Smooth muscle cell of the umbilical artery (primary cell): ENCODE measurements at places on chromosomes 6 and 20. TPM values are rescaled to one million over a fixed set of nuclear protein-coding genes. Genes with fewer than 3 reads are reported as not detected.

ZBTB2 gene
- 5.0 and 7.1 TPM in 2 replicates for total RNA-seq

ANKRD66 gene
- total RNA-seq = not detected in 2 replicates

MRAP2 gene
- total RNA-seq = 0.23 and 0.59 TPM in 2 replicates

UCKL1 gene
- total RNA-seq = 15.7 and 22.6 TPM in 2 replicates

METTL24 gene
- not detected in 2 replicates for total RNA-seq

BPIFA1 gene
- total RNA-seq = not detected in 2 replicates

GABRR2 gene
- total RNA-seq = under 0.01 and 0.18 TPM in 2 replicates

LAMA2 gene
- total RNA-seq = 14.1 and 81.4 TPM in 2 replicates

GJA10 gene
- total RNA-seq = not detected in 2 replicates

CDSN gene
- total RNA-seq = not detected in 2 replicates

TRMT6 gene
- total RNA-seq = 5.3 and 15.2 TPM in 2 replicates

HSPA12B gene
- total RNA-seq = under 0.01 TPM in 1 of 2 replicates, not detected in the other

PTCRA gene
- not detected in 2 replicates for total RNA-seq

C6orf15 gene
- total RNA-seq = not detected in 2 replicates

FLOT1 gene
- total RNA-seq = 72.2 and 90.1 TPM in 2 replicates

ACOT13 gene
- 8.6 TPM in 2 replicates for total RNA-seq

BACH2 gene
- total RNA-seq = 0.74 and 1.5 TPM in 2 replicates

CST1 gene
- not detected in 2 replicates for total RNA-seq

FAM162B gene
- total RNA-seq = not detected in 2 replicates

TMEM200A gene
- 152 and 402 TPM in 2 replicates for total RNA-seq

CNBD2 gene
- 0.55 and 1.2 TPM in 2 replicates for total RNA-seq

BPIFB2 gene
- not detected in 2 replicates for total RNA-seq

CGA gene
- total RNA-seq = not detected in 2 replicates

CLVS2 gene
- under 0.01 TPM in 1 of 2 replicates, not detected in the other for total RNA-seq

PDYN gene
- not detected in 2 replicates for total RNA-seq

BHLHE23 gene
- not detected in 2 replicates for total RNA-seq

B3GALT4 gene
- total RNA-seq = 2.3 and 4.2 TPM in 2 replicates

BNIP5 gene
- total RNA-seq = not detected in 2 replicates

HIVEP1 gene
- total RNA-seq = 12.5 and 20.4 TPM in 2 replicates

MUC22 gene
- total RNA-seq = not detected in 2 replicates

ZSCAN23 gene
- total RNA-seq = 3.3 and 7.4 TPM in 2 replicates

CSTF1 gene
- 23.2 and 32.9 TPM in 2 replicates for total RNA-seq

MYB gene
- total RNA-seq = 0.89 and 4.0 TPM in 2 replicates

NRSN1 gene
- total RNA-seq = not detected in 2 replicates

TGM2 gene
- 1,934 and 2,042 TPM in 2 replicates for total RNA-seq

CLPSL2 gene
- not detected in 2 replicates for total RNA-seq
